ENCODE measurements at places on chromosomes 4 and X. TPM values are rescaled to one million over a fixed set of nuclear protein-coding genes. Genes with fewer than 3 reads are reported as not detected.

The PSAPL1 gene
- not detected for total RNA-seq

The TMPRSS11D gene
- total RNA-seq = not detected

The CETN2 gene
- total RNA-seq = 42.5 TPM

The AADAT gene
- 2.0 TPM for total RNA-seq

The RTL3 gene
- total RNA-seq = not detected

The ZAR1 gene
- total RNA-seq = not detected

The SMIM31 gene
- not detected for total RNA-seq

The WNK3 gene
- 0.14 TPM for total RNA-seq

The SPANXA2 gene
- total RNA-seq = 0.28 TPM

The BMP3 gene
- under 0.01 TPM for total RNA-seq

The UBE2D3 gene
- 264 TPM for total RNA-seq

The LUZP4 gene
- total RNA-seq = not detected

The SPOCK3 gene
- total RNA-seq = 0.43 TPM

The PITX2 gene
- total RNA-seq = 11.0 TPM

Data from smooth muscle cell of bladder (primary cell).